ENCODE measurements at places on chromosomes 6 and 20.

DNA sequence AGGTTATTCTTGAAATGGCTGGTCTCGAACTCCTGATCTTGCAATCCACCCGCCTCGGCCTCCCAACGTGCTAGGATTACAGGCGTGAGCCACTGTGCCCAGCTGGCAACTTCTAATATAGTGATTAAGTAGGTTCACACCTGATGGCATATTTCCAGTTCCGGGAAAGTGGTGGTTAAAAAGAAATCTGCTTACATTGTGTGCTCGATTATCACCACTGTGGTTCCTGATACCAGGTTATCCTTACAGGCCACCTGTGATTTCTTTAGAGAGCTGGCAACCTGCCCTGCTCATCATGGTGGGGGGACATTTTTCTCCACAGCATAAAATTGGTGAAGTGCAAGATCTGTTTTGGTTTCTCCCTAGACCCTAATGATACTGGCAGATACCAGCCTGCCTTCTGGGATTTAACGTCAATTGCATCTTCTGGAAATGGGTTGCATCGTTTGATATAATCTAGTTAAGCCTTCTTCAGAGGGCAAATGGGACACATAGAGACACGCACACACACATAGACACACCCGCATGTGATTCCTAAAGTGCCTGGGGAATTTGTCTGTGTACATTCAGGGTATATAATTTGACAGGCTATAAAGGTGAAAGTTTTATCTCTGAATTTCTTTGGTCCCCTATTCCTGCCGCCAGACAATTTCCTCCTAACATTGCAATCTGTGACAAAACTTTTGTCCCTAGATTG is 49.7 kb upstream of the CITED2 start:
- no peak for DNase-seq

DNA sequence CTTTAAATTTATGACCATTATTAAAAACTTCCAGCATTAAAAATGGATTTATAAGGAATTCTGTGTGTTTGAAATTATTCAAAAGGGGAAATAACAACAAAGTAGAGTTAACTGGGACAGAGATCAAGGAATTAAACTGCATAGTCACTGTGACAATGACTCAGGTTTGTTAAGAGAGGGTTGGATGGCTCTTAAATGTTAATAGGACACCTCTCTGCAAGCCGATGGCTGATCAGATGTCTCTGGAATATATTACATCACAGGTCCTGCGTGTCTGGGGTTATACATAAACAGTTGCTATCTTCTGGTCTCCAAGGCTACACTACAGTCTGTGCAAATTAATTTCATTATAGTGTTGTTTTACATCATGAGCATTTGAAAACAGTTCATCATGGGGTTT is 574.3 kb downstream of the COL12A1 start:
- DNase-seq = no peak

GRCh38 chr6:16667509-16667908 is 93.8 kb downstream of the ATXN1 start:
- DNase-seq = no peak

GRCh38 chr6:8279041-8279805 is 156.1 kb downstream of the SLC35B3 start:
- no peak for DNase-seq

- DNase-seq = no peak
Measured at GRCh38 chr6:3361312-3362037, 95.4 kb downstream of the SLC22A23 start.

DNA sequence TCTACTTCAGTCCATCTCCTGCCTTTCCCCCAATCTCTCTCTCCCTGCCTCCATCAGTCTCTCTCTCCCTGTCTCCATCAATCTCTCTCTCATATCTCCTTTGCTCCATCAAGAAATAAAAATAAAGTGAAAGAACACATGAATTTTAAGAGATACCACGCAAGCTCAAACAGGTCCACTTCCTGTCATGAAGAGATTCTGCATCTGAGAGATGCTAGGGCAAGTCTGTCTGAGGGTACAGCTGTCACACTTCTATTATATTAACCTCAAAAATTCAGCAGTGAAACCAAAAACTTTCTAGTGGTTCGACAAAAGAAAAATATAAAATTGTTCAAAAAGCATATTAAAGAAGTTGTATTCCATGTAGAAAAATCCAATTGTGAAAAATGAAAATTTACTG is 296.8 kb upstream of the RSPO3 start:
- no peak for DNase-seq

- no peak for DNase-seq
Measured at GRCh38 chr6:47977314-47977713, 133.7 kb downstream of the PTCHD4 start.

GRCh38 chr20:11124849-11125505 is 451.2 kb upstream of the JAG1 start:
- DNase-seq = no peak

GRCh38 chr6:90338409-90338808 is 41.8 kb upstream of the BACH2 start:
- no peak for DNase-seq

GRCh38 chr6:36977470-36977941 is 8.5 kb downstream of the MTCH1 start:
- no peak for DNase-seq

GRCh38 chr6:125853756-125854155 is 63.0 kb downstream of the NCOA7 start:
- DNase-seq = no peak

GRCh38 chr6:11613858-11614257 is 76.3 kb downstream of the TMEM170B start:
- DNase-seq = no peak

GRCh38 chr6:151205721-151206600 is 33.8 kb upstream of the AKAP12 start:
- no peak for DNase-seq

DNA sequence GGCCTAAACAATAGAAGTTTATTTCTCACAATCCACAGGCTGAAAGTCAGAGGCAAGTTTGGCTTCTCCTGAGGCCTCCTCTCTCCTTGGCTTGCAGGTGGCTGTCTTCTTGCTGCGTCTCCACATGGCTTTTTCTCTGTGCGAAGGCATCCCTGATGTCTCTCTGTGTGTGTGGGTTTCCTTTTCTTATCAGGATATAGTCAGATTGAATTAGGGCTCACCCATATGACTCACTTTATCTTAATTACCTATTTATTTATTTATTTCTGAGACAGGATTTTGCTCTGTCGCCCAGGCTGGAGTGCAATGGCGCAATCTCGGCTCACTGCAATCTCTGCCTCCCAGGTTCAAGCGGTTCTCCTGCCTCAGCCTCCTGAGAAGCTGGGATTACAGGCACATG is 30.7 kb downstream of the LINC00237 start:
- no peak for DNase-seq

DNA sequence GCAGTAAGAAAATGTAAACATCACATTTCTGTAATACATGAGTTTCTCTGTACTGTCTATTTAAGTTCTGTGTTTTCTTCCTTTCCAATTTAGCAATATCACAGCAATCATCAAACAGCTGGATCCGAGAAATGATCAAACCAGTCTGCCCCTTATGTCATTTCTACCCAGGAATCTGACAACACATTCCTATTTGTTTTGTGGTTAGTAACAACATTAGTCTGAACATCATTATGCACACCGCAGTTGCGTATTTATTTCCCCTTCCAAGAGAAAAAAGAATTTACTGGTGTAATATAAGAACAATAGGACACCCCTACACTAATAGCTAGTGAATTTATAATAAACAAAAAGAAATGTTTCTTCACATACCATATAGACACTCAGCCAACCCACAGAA is 179.5 kb downstream of the BTBD9 start:
- no peak for DNase-seq

- DNase-seq = peak; percentile 7
Measured at GRCh38 chr20:63740627-63741353, 1.2 kb downstream of the SLC2A4RG start.

DNA sequence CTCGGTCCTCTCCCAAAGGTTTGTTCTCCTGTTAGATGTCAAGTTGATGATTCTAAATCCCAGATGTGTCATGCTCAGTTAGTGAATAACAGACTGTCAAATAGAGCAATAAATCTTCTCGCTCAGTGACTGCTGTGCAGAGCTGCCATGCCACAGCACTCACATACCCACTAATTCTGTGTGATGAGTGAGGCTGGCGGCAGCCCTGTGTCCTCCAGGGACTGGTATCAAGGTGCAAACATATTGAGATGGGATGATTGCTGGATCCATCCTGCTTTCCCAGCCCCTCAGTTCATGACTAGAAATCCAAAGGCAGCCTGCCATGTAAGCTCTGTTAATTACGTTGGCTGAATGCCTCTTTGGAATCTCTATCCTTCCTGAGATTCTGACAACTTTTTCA is 103.9 kb downstream of the OLIG3 start:
- DNase-seq = no peak

- DNase-seq = peak; percentile 50
Measured at GRCh38 chr6:49551078-49551865, 804 bp downstream of the C6orf141 start.

GRCh38 chr6:127606131-127606562 is 29.2 kb downstream of the C6orf58 start:
- peak; percentile 43 for DNase-seq

GRCh38 chr20:44678990-44679611 is 27.6 kb upstream of the ADA start:
- DNase-seq = no peak

DNA sequence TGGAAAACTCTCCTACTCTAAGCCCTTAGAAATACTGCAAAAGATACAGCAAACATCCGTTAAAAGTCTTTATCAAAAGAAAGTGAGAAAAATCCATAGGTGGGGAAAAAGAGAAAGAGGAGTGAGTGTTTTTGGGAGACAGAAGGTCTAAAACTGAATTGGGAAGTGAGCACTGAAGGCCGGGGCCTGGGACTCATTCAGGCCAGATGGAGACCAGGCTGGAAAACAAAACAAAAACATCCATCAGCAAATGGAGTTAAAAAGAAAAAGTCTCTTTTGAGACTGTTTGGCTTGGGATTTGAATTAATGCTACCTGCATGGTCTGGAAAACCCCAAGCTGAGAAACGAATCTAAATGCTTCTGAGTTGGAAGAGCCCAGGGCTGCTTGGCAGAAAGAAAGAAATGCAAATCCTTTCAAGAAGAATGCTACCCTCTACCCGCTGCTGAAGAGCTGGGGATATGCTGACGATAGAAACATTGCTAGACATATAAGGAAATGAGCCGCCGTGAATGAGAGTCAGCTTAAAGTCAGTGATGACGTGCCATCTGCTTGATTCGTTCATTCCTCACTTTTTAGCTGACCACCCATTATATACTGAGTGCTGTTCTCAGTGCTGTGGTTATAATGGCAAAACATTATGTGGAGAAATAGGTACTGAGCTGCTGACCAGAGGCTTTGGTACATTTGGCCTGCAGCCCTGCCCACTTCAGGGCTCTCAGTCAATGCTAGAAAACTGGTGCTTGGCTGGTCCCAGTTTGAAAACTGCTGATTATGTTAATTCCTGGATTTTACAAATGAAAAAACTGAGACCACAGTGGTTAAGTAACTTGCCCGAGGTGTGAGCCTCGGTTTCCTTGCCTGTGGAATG is 28.0 kb upstream of the TULP4 start:
- DNase-seq = no peak

DNA sequence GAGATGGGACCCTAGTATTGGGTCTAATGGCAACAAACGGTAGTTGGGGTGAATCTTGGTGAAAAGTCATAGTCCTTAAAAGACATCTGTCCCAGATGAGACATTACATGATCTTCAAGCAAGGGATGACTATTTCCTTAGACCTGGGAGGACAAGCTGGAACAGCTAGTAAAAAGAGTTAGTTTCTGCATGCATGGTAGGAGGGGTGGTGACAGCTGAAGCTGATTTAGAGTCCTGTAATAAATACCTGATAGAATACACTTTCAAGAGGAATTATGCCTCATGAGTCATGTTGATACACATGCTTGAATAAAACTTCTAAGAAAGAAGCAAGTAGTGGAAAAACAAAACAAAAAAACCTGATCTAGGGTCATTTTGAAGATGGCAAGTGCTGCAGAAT is 247.4 kb downstream of the CD109 start:
- DNase-seq = no peak

GRCh38 chr6:14040042-14040441 is 77.5 kb upstream of the CD83 start:
- DNase-seq = no peak

- DNase-seq = no peak
Measured at GRCh38 chr6:44182911-44183390, 24.3 kb downstream of the CAPN11 start.

- DNase-seq = no peak
Measured at GRCh38 chr6:161271343-161272030, 2.4 kb downstream of the AGPAT4 start.

GRCh38 chr20:56440346-56441007 is 27.9 kb upstream of the RTF2 start:
- no peak for DNase-seq

DNA sequence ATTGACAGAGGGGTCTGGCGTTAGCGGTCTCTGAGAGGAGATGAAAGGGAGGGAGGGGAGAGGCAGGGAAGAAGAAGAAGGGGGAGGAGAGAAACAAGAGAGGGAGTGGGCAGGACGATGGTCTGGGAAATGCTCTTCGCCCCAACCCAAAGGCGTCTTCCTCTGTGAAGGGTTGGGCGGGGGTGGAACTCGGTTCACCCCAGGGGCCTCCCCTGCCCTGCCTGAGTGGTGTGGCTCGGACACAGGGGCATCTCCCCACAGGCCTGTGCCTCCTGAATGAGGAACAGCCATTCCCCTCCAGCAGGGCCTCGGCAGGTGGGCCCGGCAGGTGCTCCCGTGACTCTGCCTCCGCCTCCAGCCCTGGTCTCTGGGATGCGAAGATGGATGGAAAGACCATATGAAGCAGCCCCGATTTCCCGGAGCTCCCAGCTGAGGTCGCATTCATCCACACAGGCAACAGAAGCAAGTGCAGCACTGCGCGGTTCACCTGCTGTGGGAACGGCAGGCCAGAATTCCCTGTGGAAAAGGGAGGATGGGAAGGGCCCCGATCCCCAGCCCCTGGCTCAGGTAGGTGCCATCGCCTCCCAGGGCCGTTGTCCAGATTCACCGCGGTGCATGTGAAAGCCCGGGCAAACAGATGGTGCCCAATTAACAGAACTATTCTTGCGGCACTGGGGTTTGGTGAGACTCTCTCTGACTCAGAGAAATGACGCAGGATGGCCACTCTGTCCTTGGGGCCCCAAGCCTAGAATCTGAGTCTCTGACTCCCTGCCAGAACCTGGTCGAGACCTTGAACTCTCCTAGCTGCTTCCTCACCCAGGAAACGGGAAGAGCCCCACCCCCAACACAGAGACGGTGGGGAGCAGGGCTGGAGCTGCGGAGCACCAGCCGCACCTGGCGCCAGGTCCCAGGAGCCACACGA is 29.4 kb upstream of the RPS6KA2 start:
- DNase-seq = no peak

DNA sequence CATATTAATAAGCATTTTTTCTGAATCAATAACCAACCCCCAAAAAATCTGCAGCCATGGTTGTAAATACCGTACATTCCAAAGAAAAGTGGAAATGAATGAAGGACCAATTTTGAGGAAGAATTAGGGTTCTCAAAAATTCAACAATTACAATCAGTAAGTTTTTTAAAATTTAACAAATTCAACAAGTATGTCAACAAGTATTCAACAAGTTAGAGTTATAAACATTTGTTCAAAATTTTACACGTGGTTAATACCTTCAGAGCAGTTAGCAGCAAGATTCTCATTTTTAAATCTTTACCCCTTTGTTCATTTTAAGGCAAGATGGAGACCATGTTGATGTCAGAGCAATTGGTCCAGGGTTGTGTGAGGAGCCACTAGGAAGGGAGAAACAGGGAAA is 27.6 kb upstream of the ANKEF1 start:
- DNase-seq = no peak

GRCh38 chr6:14903176-14904038 is 342.5 kb upstream of the JARID2 start:
- no peak for DNase-seq

GRCh38 chr20:51702556-51702955 is 65.6 kb downstream of the ATP9A start:
- DNase-seq = no peak
